Jurkat, Clone E6-1 (cell line): ENCODE measurements at places on chromosomes 4 and X.

DNA sequence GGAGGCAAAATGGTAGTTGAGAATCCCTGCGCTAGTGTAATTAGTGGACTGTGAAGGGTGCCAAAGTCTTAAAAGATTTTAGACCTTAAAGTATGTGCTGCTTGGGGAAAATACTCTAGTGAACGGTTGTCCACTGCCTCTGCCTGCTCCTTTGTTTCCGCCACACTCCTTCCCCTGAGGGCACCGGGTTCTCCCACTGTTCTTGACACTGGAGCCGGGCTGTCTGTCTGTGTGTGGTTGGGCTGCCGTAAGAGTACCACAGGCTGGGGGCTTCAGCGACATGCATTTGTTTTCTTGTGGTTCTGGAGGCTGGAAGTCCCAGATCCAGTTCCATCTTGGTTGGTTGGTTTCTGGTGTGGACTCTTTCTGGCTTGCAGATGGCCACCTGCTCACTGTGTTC, 76.2 kb downstream of the CLDN34 start:
- no peak for DNase-seq

GRCh38 chrX:88886908-88887307, 139.9 kb downstream of the CPXCR1 start:
- DNase-seq: no peak

DNA sequence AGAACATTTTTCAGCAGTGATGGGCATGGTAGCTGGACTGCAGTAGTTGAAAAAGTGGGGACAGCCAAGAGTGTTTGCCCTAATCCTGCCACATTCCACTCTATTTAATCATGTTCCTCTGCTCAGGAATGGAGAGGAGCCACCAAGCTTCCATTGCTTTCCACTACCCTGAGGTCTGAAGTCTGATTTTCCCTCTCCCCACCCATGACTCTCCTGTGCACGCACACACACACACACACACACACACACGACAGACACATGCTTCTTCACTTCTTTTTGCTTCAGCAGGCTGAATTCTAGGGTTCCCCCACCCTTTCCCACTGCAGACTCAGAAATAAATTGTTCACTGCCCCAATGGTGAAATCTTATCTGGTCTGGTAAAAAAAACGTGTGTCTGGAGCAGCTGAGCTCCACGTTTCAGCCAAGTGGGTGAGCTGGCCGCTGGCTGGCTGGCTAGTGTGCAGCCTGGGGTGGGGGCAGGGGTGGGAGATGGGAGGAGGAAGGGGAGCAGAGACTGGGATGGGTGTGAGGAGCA, 142.7 kb upstream of the NALF2 start:
- DNase-seq: no peak

GRCh38 chr4:82947498-82947897, 47.0 kb downstream of the THAP9 start:
- no peak for DNase-seq

- no peak for DNase-seq
Measured at GRCh38 chr4:17093481-17093880, 195.0 kb upstream of the LDB2 start.

- DNase-seq: no peak
Measured at GRCh38 chr4:70752236-70752635, 30.5 kb downstream of the RUFY3 start.

- peak; percentile 48 for DNase-seq
Measured at GRCh38 chr4:54322818-54323417, 93.8 kb downstream of the PDGFRA start.

DNA sequence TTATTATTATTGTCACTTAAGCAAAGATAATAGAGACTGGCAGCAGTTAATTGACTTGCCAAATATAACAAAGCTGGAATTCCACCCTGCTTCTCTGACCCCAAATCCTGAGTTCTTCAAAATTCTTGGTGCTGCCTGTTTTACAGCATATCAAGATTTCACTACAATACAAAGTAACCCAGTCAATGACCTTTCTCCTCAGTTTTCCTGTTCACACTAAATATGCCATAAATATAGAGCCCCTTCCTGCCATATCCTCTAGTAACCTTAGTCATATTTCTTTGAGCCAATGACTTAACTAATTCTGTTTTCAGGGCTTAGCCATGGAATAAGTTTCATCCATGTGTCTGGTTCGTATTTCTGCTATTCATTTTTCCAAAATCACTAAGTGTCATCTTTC, 315.3 kb upstream of the HS3ST1 start:
- no peak for DNase-seq

DNA sequence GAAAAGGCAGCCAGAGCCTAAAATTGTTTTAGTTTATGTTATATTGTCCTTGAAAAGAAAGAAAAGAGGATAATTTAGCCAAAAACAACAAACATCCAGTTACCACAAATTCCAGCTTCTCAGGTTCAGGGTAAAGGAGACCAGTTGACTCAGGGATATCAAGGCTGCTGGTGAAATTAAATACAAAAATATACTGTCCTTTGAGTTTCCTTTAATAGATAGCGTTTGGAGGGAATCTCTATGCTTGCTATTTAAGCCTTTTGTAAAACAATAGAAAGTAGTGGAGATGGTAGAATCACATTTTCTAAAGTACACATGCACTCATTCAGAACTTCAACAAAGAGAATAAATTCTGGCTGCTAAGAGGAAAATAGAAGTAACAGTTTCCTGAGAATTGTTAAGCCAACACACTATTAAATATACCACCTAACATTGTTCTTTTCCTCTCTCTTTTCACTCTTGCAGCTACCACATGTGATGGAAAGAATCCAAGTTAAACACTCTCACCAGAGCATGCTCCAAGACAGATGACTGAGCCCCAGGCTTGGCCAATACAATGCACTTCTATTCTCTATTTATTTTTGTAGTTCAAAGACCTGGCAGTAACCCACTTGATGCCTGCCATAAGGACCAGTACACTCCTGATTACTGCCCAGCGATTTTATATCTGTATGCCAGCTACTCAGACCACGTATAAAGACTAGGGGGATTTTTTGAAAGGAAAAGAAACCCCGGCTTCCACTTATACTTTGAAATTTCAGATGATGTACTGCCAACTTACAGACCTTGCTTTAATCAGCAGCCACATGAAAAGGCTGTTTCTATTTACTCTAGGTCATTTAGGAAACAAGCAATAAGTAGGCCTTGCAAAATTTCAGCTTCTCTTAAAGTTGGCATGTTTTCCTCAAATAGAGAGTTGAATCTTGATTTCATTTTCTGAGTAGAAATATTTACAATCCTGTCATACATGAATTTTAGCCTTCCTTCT, 756.9 kb downstream of the FAT4 start:
- DNase-seq: no peak

DNA sequence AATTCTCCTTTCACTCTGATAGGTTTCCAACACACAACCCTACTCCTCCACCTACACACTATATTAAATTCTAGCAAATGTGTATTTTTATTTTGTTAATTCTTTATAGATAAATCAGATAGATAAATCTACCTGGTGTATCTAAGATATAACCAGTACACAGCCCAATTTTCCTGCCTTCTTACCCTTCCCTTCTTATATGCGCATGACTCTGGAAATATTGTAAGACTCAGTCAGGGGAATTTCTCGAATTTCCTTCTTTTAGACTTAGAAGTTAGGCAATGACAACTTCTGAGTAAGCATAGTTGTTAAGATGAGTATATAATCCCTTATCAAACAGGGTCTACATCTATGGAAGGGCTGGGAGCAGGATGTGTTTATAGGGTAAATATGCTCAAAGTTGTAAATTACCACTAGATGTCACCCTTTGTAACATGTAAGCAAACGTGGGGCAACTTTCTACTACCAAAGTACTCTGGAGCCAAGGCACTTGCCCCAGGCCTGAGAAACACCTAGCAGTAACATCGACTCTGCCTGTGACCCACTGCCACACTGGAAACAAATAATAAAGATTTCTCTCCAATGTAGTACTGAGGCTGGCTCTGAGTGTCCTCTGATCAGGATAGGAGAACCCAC, 444.7 kb downstream of the IQCM start:
- DNase-seq: peak; percentile 42

DNA sequence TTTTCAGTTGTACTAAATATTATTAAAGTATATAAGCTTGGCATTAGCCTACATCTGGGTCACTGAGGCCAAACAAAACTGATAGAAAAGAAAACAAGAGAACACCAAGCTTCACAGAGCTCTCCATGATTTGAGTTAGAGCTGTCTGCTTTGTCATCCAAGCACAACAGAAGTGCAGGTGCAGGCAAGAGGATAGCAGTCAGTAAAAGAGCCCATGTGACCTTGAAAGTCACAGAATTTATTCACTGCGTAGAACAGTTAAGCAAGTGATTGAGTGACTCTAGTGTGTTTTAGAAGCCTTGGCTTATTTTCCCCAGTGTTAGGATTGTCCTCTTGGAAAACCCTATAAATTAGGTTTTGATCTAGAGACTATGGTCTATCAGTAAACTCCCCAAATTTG, 49.4 kb upstream of the PRDM5 start:
- no peak for DNase-seq

DNA sequence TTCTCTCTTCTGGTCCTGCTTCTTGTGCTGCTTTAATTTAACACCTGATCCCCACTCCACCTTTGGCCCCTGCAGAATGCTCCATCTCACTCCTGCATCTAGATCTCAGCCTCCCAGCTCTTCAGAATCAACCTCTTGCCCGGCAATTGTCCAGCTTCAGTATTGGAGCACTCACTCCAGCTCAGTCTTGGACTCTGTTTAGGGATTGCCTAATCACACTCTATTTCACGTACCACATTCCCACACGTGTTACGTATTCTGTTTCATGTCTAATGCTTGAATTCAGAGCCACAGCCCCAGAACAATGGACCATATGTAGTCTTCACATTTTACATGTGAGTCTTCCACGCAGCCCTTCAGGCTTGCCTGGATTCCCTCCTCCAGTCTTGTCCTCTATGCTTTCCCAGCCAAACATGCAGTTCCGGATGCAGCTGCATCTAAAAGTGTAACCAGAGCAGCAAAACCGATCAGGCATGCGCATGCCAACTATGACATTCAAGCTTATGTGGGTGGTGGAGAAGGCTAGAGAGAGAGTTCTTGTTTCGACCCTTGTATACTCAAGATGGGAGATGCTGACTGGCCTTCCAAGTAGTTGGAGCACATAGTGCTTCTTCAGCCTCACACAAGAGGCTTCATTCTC, 105.2 kb upstream of the FAM9A start:
- DNase-seq: no peak

DNA sequence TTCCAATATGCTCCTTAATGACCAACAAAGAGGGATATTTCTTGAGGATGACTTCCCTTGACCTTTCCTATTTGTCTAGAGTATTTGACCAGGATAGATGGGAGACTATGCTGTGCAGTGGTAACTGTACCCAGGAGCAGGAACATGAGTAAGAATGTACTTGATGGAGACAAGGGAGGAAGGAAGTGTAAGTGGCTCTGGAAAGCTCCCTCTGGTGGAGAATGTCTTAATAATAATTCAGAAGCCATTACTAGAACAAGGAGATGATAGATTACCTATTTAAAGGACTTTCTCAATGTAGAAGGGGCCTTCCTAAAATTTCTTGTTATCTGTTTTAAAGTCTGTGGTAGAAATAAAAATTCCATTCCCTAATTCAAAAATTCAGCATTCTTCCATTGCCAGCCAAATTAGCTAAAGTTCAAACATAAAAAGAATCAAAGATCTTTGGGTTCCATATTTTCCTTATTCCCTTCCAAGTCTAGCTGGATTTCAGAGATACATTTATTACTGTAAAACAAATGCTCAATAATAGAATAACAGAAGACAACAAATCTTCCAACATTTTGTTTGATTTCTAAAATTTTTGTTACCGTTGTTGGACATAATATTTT, 83.8 kb downstream of the GRID2 start:
- DNase-seq: peak; percentile 54

GRCh38 chr4:172404676-172405075, 591.5 kb downstream of the GALNTL6 start:
- DNase-seq: no peak
